Lung microvascular endothelial cell (primary cell): ENCODE measurements at places on chromosomes 5 and 9. TPM values are rescaled to one million over a fixed set of nuclear protein-coding genes. Genes with fewer than 3 reads are reported as not detected.

The ARAP3 gene
- total RNA-seq = 22.4 and 30.8 TPM in 2 replicates

The NSG2 gene
- total RNA-seq = not detected in 2 replicates

The IFNA6 gene
- not detected in 2 replicates for total RNA-seq

The NIPBL gene
- total RNA-seq = 17.9 and 26.2 TPM in 2 replicates

The RELL2 gene
- total RNA-seq = 5.6 and 6.1 TPM in 2 replicates

The ADAMTSL2 gene
- total RNA-seq = under 0.01 TPM in 2 replicates

The PCDHB10 gene
- total RNA-seq = 0.44 and 1.8 TPM in 2 replicates

The MAP1B gene
- 41.1 and 41.4 TPM in 2 replicates for total RNA-seq

The PDCD1LG2 gene
- total RNA-seq = 1.4 and 1.5 TPM in 2 replicates

The IFNA2 gene
- not detected in 2 replicates for total RNA-seq

The CDC20B gene
- under 0.01 TPM in 2 replicates for total RNA-seq

The CSF2 gene
- total RNA-seq = 0.20 and 0.22 TPM in 2 replicates

The PTBP3 gene
- 32.3 and 32.9 TPM in 2 replicates for total RNA-seq

The MYMK gene
- not detected in 2 replicates for total RNA-seq

The F2RL1 gene
- 33.9 and 50.6 TPM in 2 replicates for total RNA-seq

The PCDHB12 gene
- total RNA-seq = 0.44 and 1.4 TPM in 2 replicates

The PCDHGA3 gene
- 0.40 and 0.44 TPM in 2 replicates for total RNA-seq
